ENCODE measurements at places on chromosomes 3 and 15.

GRCh38 chr3:149170672-149171071, 41.2 kb downstream of the HPS3 start:
- DNase-seq, result no peak

DNA sequence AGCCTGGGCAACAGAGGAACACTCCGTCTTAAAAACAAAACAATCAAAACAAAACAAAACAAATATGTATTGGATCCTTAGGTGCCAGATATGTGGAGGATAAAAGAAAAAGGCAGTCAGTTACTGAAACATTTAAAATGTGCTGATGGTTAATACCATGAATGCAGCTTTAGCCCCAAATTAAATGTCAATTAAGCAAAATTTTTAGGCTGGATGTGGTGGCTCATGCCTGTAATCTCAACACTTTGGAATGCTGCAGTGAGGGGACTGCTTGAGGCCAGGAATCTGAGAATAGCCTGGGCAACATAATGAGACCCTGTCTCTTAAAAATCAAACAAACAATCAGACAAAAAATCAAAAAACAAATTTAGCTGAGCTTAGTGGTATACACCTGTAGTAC, 8.5 kb upstream of the CHMP2B start:
- DNase-seq, result no peak

GRCh38 chr3:48565591-48566400, 2.2 kb upstream of the UCN2 start:
- DNase-seq, result no peak

DNA sequence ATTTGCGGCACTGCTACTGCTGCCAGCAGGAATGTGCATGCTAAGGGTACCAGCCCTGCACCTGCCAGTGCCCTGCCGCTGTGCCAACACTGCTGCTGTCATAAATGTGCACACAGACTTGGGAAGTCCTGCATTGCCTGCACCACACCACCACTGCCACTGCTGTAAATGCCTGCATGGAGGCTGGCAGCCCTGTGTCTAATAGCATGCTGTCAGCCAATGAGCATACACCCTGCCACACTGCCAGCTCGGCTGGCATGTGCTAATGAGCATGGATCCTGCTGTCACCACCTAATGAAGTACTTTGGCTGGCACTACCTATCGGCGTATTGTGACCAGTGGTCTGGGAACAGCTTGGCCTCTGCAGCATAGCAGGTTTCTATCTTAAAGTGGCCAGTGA, 981.8 kb upstream of the GBE1 start:
- no peak for DNase-seq

DNA sequence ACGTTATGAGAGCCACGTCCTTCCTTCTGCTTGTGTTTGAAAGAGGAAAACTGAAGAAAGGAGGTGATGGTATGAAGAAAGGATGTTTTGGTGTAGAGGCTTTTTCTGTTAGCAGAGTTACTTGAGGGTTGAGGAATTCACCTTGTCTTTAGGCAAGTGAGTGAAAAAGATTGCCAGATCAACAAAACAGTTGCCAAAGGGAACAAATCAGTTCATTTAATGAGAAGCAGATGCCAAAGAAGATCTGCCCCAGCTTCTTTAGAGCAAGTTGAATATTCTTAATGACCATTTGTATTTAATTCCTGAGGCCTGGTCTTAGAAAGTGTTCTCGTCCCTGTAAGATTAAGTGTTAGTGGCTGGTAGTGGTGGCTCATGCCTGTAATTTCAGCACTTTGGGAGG, 2.6 kb downstream of the CHCHD6 start:
- no peak for DNase-seq

DNA sequence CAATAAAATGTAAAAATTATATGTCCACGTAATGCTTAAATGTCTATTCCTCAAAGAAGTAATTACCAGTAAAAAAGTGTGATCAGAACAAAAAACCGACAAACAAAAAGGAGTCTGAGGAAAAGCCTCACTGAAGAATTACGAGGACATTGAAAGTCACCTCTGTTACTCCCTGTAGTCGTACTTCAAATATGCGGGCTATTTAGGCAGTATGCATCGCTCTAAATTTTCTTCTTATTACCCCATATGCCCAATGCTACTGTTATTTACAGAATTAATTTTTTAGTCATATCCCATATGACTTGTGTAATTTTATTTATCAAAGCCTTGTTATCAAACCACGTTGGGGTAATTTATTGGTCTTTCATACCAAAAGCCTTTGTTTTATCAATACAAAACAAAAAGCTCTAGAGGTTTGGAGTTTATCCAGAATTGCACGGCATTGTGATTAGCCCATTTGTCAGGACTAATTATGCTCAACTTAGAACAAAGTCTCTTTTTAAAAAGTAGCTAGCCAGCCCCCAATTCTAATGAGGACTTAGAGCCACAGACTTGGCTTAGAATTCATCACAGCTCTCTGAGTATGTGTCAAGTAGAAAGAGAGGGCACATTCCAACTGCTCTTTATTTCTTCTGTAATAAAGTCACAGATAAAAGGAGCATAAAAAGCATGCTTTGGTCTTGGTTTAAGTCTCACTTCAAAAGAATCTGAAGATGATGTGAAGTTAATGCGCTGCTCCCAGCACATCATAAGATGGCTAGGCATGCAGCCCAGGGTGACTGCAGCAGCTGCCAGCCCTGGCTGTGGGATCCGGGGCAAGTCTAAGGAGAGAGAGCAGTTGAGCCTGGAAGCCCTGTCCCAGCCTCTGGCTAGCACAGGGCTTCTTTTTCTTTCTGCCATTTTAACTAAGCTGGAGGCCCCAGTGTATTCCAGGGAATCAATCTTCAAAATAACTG, 521.0 kb downstream of the GABRG3 start:
- no peak for DNase-seq

GRCh38 chr3:123096731-123097130, 29.9 kb downstream of the PDIA5 start:
- no peak for DNase-seq

DNA sequence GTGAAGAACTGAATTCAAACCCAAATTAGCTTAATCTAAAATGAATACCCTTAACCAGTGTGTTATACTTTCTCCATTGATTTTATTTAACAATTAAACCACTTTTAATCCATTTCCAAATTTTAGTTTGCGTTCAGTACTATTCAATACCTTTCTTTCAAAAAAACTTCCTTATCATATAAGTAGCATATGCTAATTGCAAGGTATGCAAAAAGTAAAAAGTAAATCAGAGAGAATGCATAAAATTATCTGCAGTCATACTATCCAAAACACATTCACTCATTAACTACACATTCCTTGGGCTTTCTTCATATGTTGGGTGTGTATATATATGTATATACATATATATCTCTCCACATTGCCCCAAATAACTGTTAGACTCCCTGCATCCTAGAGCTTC, 208.8 kb downstream of the CADM2 start:
- no peak for DNase-seq

DNA sequence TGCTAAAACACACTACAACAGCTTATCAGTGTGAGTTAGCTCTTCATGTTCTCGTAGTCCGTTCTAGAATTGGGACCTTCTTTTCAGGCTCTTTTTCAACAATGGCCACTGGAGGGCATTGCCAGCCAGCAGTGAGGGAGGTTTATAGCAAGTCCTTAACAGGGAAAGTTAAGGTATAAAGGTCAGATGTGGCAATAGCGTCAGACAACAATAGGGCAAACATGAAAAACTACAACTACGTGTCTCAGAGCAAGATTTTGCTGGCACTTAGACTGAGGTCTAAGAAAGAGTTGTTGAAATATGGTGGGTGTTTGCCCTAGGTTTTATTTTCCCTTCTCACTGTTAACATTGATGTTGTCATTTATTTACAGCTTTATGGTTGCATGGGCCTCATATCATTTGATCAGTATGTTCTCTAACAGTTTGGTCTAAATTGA, 161.4 kb downstream of the GMNC start:
- no peak for DNase-seq

DNA sequence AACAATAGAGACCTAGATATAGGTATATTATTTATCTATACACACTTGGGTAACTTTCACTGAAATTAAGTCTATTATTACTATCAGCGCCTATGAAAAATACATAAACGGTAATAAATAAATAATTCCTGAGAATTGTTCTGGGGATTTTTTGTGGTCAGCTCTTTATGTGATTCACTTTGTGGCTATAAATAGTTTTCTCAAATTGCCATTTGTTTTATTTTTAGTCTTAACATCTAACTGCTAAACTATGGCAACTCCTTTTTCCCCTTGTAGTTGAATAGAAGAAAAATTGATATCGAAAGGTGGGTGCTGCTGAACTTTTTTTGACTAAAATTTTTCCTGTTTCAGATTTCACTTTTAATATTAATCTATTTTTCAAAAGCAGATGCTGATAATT, 189.0 kb downstream of the VGLL3 start:
- DNase-seq, result no peak

- no peak for DNase-seq
Observed at GRCh38 chr3:154034797-154035330, 86.3 kb upstream of the ARHGEF26 start.

GRCh38 chr3:69378112-69378802, 7.6 kb downstream of the FRMD4B start:
- DNase-seq, result no peak

DNA sequence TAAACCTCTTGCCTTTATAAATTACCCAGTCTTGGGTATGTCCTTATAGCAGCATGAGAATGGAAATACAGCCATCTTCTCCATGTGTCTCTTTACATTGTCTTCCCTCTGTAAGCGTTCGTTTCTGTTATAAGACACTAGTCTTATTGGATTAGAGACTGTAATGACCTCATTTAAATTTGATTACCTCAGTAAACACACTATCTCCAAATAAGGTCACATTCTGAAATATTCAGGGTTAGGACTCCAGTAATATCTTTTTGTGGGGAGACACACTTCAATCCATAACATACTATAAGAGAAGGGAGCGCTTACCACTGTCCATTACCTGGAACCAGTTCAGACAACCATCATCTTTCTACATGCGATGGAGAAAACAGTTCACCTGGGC, 34.3 kb upstream of the CD47 start:
- DNase-seq, result no peak

GRCh38 chr3:58371754-58372153, 39.1 kb downstream of the PXK start:
- DNase-seq, result no peak
